ENCODE measurements at places on chromosomes 12 and 14. TPM values are rescaled to one million over a fixed set of nuclear protein-coding genes. Genes with fewer than 3 reads are reported as not detected.
A peak's percentile ranks its signal among the peaks of the same experiment; 100 is the strongest.

DNA sequence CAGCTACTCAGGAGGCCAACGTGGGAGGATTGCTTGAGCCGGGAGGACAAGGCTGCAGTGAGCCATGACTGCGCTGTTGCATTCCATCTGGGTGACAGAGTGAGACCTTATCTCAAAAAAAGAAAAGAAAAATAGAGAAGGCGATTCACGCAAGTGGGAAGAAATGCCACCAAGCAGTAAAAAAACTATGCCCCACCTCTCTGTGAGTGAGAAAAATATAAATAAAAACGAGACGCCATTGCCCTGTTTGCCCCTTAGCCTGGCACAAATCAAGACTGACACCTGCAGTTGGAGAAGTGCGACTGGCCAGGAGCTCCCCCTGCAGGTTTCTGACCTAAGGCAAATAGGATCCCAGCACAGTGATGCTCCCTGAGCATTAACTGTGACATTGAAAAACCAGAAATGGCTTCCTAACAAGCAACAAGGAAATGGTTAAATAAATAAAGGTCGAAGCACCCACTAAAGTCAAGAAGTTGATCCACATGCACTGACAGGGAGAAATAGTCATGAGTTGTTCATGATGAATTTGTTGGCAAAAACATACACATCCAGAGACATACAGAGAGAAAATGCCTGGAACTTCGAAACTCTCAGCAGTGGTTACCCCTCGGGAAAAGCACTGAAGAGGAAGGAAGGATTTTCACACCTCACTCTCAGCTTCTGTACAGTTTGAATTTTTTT, 21.1 kb downstream of the GSC start:
- peak; percentile 21 for DNase-seq

GRCh38 chr14:93533437-93533836, 102.7 kb downstream of the UNC79 start:
- DNase-seq, result no peak

- no peak for DNase-seq
Measured at GRCh38 chr14:86027144-86027543, 497.2 kb downstream of the FLRT2 start.

DNA sequence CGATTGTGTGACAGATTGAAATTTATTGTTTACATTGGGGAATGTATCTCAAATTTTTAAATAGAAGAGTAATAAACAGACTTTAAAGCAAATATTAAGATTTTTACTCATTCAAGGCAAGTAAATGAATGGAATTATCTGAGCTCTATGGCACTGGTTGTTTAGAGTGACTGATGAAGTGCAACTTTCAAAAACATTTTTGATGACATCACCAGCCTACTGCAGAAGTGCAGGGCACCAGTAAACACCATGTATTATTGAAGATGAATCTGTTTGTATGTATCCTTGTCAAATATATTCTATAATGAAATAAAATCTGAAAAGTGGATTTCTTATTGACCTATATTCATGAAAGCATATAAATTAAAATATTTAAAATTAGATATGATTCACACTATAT, 124.0 kb upstream of the EVL start:
- no peak for DNase-seq

DNA sequence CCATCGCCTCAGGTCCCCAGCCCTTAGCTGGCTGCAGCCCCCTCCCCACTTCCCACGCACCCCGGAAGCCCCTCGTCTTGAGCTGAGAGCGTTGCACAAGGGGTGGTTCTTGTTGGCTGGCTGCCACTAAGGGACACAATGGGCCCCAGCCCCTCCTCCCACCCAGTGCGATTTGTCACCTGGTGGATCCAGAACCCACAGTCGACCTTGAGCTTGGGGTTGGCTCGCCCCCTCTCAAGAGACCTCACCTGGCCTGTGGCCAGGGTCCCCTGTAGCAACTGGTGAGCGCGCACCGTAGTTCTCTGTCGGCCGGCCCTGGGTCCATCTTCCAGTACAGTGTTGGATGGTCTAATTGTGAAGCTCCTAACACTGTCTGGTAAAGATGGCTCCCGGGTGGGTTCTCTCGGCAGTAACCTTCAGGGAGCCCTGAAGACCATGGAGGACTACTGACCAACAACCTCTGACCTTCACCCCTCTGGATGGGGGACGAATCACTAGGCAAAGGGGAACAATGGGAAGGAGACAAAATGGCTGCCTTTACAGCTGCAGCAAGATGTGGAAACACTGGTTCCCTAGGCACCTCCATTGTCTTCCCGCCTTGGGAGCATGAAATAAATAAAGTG, 6.6 kb downstream of the PHB2 start:
- no peak for DNase-seq

GRCh38 chr12:58369576-58369975, 428.2 kb downstream of the ATP23 start:
- no peak for DNase-seq

- DNase-seq, result peak; percentile 41
Measured at GRCh38 chr14:20489093-20489994, 16.0 kb upstream of the RNASE10 start.

DNA sequence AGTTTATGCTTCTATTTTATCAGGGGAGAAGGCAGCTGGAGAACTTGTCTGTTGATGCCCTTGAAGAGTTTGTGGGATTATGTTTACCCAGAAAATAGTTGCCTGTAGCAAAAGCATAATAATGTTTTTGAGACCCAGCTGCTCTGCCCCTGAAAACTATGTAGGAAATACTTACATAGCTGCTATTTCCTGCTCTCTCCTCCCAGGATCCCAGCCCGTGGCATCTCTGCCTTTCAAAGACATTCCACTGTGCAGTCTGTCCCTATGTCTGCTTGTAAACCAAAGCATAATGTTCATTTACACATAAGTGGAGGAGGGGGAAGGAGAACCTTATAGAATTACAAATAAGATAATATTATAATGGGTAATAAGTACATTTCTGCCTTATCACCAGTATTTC, 198.7 kb downstream of the SYT1 start:
- no peak for DNase-seq

DNA sequence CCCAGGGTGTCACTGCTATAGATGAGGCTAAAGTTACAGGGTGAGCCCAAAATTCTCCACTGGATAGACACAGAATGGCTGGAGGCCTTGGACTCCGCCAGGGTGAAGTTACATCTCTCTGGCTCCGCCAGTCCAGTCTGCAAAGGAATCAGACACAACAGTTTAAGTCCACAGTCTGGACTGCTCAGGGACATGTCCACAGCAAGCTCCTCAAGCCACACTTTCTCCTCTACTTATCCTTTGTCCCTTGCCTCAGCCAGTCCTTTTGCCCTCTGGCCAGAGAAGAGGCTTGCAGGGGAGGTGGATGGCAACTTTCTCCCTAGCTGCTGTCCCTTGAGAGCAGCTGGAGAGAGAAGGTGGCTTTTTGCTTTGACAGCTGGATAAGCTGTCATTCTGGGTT, 28.0 kb downstream of the PTPRB start:
- DNase-seq, result no peak

GRCh38 chr12:31002999-31003398, 70.7 kb upstream of the DDX11 start:
- no peak for DNase-seq

DNA sequence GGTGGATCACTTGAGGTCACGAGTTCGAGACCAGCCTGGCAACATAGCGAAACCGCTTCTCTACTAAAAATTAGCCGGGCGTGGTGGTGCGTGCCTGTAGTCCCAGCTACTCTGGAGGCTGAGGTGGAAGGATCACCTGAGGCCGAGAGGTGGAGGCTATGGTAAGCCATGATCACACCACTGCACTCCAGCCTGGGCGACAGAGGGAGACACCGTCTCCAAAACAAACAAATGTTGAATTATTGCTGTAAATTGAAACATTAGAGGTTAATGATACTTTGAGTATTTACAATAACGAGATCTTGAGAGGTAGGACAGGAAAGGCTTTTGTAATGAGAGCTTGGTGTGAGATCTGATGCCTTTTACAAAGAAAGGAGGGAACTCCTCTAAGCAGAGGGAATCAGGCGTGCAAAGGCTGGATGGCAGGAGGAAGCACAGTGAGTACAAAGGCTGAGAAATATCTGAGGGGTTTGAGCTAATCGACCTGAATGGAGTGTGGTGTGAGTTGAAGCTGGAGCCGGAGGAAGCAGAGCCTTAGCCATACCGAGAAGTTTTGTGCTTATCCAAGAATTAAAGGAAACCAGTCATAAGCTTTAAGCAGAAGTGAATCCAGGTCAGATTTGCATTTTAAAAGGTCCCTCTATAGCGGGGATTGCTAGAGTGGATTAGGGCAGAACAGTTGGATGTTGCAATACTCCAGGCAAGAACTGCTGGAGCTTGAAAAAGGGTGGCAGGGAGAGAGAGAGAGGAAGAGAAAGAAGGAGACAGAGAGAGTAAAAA, 1.1 kb downstream of the RHNO1 start:
- DNase-seq, result peak; percentile 49

DNA sequence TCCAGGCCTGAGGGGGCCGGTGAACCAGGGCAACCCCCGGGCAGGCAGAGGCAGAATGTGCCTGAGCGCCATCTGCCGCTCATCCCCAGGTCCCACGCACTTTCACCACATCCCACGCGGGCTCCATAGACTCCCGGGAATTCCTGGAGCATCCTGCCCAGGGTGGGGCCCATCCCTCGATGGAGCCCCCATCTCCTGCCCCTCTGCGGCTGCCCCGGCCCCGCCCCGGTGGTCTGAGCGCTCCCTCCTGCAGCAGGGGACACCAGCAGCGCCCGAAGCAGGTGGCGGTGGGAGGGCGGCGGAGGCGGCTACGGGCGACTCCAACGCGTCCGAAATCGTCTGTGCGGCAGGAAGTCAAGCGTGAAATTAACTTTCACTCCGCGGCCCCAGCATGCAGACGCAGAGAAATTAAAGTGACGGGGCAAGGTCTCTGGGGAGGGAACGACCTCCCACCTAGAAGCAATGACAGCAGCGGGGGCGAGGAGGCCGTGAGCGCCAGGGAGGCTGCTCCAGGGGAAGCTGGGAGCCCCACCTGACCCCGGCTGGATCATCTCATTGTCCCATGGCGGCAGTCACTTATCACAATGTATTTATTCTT, 122.2 kb downstream of the NCOR2 start:
- no peak for DNase-seq

GRCh38 chr14:92573761-92574498, 60.3 kb downstream of the RIN3 start:
- DNase-seq, result no peak

- DNase-seq, result no peak
Measured at GRCh38 chr14:103529383-103530365, 678 bp downstream of the TRMT61A start.

- DNase-seq, result no peak
Measured at GRCh38 chr12:17383321-17383720, 706.7 kb downstream of the RERGL start.

- DNase-seq, result no peak
Measured at GRCh38 chr14:71726580-71727021, 205.6 kb upstream of the RGS6 start.

DERA gene
- total RNA-seq, result 21.3 TPM

DDN gene
- 0.23 TPM for total RNA-seq

KLHDC1 gene
- 2.6 TPM for total RNA-seq

KRT72 gene
- total RNA-seq, result not detected

CIROP gene
- not detected for total RNA-seq

REP15 gene
- total RNA-seq, result not detected

RPS6KL1 gene
- total RNA-seq, result 3.6 TPM

Data from activated CD4-positive, alpha-beta memory T cell treated with anti-CD3 and anti-CD28 coated beads, Interleukin-2, amount 10 ng/mL, durations not matched to agents 7 days and 5 days (primary cell).